ENCODE measurements at places on chromosomes 7 and 10.
A peak's percentile ranks its signal among the peaks of the same experiment; 100 is the strongest.

- no peak for DNase-seq
Observed at GRCh38 chr7:75727881-75728593, 10.7 kb downstream of the HIP1 start.

DNA sequence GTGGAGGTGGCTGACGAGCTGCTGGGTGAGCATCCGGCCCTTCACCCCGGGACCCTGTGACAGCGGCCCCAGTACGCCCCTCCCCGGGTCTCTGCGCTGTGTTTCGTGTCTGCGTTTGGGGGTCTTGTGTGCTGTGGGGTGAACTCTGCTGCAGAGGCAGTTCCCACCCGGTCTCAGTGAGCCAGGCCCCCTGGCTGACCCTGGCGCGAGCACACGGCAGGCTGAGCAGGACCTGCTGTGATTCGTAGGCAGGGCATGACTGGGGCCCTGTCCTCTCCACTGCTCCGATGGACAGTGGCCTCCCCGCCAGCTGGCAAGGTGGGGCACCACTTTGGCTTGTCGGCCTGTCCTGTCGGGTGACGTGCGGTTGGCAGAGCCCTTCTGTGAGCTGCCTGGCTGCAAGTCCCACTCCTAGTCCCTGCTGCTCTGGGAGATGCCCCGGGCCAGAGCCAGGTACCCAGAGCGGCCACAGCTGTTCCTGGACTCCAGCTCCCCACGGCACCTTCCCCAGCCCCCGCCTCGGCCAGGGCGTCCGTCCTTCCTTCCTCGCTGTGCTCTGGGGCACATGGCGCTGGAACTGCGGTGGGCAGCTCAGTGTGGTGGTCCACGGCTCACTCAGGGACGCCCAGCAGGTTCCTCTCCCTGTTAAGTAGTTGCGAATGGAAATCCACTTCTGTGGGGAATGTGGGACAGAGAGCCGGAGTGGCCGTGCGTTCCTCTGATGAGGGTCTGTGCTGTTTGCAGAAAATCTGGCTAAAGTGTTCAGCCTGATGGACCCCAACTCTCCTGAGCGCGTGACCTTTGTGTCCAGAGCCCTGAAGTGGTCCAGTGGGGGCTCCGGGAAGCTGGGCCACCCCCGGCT lies 10.5 kb downstream of the GET4 start:
- no peak for DNase-seq

DNA sequence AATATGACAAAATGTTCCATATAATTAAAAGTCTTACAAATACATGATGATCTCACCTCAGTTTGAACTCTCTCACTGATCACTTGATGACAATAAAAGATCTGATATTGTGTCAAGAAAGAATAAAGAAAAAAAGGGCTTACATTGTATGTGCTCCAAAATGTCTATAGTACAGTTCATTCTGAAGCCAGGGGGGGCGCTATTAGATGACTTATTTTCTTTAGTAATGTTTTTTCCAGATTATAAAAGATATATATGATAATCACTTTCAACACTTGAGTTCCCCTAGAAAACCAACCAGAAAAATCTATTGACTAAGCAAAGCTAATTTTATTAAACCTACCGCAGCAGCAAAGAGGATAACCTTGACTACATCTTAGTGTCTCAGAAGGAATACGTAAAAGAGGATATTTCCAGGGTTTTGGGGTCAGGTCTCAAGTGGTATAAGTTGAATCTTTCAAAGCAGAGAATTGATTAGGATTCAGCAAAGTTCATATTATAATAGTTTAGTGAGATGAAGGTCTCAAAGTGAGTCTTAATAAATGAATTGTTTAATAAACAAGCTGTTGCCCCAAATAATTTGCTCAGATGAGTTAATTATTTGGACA lies 55.8 kb downstream of the PTN start:
- no peak for DNase-seq

- no peak for DNase-seq
Observed at GRCh38 chr10:47418966-47419365, 34.9 kb upstream of the ZNF488 start.

GRCh38 chr7:22574754-22575520 lies 74.9 kb upstream of the STEAP1B start:
- DNase-seq, result no peak

DNA sequence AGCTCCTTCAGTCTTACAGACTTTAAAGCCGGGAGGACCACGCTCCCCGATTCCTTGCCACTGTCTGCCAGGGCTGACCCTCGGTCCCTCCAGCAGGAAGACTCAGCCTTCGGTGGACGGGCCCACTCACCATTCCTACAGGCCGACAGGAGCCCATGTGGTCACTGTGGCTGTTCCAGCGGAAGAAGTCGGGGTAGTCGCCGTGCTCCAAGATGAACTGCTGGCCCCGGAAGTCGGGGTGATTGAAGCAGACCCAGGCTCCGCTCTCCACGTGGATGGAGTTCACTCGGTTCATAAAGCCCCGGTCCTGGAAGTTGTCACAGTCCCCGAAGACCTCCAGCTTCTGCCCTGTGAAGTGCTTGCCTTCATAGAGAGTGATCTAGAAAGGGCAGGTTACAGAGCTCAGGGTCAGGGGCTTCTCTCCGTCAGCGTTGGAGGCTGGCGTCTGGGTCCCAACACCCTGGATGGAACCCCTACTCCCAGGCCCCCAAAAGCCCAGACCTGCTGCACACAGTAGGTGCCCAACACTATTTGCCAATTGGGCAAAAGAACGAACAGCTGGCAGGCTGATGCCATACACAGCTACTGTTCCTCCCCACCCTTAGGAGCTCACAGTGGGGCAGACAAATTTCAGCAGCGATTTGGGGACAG lies 1.9 kb downstream of the CRYGN start:
- no peak for DNase-seq

DNA sequence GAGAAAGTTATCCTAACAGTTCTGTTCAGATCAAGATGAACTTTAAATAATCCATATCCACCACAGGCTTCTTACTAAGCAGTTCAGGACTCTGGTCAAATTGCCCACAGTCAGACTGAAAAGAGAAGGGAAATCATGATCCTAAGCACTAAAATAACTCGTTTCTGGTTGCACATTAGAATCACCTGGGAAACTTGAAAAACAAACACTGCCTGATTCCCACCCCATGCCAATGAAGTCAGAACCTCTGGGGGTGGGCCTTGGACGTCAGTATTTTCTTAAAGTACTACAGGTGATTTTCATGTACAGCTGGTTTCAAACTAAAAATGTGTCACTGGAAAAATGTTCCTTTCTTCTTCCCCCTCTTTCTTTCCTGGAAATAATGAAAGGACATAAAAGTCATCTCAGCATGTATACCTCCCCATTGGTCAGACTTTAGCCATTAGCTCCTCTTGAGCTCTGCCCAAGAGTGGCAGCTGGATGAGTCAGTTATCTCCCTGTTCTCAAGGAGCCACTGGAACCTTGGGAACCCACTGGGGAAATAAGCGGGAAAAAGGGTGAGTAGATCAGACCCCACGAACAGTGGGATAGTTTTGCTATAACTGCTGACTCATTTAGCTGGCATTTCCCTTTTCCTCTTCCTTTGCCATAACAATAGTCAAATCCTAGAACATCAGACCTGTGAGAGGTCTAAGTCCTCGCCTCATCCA lies 75.3 kb upstream of the IL6 start:
- DNase-seq, result no peak

- no peak for DNase-seq
Observed at GRCh38 chr7:148104136-148104716, 486.3 kb upstream of the C7orf33 start.

DNA sequence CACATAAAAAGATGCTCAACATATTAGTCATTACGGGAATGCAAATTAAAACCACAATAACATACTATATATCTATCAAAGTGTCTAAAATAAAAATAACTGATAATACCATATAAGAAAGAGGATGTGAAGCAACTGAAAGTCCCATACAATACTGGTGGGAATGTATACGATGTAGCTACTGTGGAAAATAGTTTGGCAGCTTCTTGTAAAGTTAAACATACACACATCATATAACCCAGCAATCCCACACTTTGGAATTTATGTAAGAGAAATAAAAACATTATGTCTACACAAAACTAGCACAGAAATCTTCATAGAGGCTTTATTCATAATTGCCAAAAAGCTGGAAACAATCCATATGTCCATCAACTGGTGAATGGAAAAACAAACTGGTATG lies 10.5 kb upstream of the COMMD3 start:
- no peak for DNase-seq

DNA sequence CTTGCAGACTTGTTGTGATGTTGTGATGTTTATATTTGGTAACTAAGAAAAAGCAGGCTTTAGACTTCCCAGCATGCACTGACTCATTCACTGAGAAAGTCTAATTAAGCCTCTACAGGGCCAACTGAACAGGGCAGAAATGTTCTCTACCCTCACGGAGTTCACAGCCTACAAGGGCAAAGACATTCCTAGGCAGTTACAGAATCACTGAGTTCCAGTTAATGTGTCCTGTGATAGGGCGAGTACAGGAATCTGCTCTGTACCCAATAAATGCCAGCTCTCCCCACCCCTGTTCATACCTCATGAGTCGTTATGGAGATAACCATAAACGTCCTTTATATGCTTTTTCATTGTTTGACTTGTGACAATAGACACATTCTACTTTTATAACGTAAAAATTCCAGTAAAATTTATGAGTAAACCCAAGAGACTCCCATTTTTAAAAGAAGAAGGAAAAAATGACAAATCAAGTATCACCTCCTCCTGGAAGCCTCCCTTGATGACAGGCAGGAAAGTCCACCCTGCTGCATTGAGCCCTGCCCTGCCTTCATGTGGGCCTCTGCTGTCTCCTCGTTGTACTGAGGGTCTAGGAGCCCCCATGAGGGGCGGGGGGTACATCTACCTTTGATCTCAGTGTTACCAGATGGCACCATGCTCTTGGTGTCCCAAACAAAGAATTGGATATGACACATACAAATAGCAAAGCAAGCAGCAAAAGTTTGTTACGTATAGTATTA lies 14.3 kb downstream of the MUC12 start:
- DNase-seq, result no peak

DNA sequence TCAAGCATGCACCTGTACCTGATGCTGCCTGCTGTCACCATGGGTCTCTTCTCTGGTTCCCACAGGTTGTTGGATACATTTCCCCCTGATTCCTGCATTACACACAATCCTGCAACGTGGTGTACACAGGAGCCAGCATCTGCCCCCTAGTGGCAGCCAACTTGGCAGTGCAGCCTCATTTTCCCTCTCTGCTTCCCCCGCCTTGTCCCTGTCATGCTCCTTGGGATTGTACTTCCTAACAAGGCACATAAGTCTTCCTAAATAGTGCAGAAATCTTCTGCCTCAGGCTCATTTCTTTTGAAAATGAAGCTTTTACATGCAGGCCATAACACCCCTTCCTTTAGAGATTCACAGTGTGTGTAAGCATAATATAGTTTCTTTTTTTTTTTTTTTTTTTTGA lies 387.5 kb downstream of the CCSER2 start:
- peak; percentile 41 for DNase-seq

DNA sequence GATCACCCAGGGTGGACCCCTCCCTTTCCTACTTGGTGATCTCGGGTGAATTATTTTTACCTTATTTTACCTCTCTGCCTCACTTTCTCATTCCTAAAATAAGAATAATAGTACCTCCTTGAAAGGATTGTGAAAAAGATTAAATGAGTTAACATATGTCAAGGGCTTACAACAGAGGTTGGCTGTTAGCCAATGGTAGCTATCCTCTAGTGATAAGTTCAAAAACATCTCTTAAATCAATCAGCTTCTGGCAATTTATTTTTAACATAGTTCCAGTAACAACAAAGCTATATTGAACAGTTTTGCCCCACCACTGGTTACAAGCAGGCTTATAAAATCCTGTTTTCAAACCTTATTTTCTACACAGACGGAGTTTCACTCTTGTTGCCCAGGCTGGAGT lies 45.4 kb downstream of the TMEM168 start:
- no peak for DNase-seq

DNA sequence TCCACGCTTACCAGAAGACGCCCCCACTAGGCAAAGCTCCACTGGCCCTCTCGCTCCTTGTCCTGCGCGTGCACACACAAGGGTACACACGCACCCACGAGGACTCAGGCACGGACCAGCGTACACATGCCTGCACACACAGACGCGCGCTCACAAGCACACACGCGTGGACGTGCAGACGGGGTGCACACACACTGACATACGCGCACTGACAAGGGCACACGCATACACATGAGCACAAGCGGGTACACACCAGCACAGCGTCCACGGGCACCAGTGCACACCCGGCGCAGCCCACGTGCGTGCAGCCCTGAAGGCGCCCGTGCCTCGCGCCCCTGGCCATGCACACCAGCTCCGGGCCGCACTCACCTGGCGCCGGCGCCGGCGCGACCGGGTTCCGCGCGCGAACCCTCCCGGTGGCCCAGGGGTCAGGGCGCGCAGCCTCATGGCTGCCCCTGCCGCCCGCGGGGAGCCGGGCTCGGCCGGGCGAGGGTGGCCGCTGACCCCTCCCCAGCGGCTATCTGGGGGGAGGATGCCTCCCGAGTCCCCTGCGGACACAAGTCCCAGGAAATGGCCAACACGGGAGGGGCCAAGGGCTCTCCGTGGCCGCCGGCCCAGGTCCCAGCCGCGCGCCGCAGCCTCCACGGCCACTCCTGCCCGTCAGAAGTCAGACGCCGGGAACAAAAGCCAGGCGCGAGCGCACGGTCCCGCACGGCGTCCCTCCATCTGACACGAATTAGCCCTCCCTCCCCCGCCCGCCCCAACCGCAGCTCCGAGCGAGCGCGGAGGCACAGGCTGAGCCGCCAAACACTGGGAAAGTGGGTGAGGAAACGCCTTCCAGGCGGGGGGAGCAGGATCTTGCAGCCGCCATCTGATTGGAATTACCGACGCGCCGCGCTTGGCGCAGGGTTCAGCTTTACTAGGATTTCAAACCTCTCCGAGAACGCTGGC lies 45.0 kb downstream of the TNS3 start:
- DNase-seq, result no peak

DNA sequence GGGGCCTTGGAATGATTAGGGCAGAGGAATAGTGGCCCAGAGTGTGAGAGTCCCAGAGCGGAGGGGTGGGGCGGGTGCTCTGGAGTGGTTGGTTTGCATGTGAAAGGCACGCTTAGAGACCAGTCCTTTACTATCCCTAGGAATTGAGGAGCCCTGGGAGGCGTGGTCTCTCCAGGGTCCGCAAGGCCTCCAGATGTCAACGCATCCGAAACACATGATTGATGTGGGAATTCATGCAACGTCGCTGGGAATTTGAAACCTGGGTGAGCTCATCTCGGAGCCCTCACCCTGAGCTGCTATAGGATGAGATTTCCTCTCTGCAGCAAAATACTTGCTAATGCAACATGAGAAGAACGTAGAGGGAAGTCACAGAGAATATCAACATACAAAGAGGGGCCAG lies 51.2 kb downstream of the NPTX2 start:
- no peak for DNase-seq

DNA sequence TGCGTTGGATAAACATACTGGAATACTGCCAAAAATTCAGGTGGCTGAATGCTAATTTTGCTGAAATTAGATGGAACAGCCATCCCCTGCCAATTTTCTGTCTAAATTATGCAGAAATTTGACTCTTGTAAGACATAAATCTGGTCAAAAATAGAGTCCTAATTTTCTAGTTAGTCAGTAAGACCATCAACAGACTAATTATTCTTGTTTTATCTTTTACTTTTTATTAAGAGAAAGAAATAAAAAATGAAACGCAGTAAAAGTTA lies 110.3 kb upstream of the GATA3 start:
- DNase-seq, result no peak

- no peak for DNase-seq
Observed at GRCh38 chr10:28704464-28705161, 27.3 kb downstream of the BAMBI start.

- DNase-seq, result peak; percentile 97
Observed at GRCh38 chr10:8331896-8332729, 277.6 kb downstream of the GATA3 start.

- no peak for DNase-seq
Observed at GRCh38 chr7:83142365-83142764, 20.3 kb downstream of the PCLO start.

GRCh38 chr10:17586821-17587234 lies 30.3 kb downstream of the HACD1 start:
- peak; percentile 44 for DNase-seq
